ENCODE measurements at places on chromosomes 3 and 15.

DNA sequence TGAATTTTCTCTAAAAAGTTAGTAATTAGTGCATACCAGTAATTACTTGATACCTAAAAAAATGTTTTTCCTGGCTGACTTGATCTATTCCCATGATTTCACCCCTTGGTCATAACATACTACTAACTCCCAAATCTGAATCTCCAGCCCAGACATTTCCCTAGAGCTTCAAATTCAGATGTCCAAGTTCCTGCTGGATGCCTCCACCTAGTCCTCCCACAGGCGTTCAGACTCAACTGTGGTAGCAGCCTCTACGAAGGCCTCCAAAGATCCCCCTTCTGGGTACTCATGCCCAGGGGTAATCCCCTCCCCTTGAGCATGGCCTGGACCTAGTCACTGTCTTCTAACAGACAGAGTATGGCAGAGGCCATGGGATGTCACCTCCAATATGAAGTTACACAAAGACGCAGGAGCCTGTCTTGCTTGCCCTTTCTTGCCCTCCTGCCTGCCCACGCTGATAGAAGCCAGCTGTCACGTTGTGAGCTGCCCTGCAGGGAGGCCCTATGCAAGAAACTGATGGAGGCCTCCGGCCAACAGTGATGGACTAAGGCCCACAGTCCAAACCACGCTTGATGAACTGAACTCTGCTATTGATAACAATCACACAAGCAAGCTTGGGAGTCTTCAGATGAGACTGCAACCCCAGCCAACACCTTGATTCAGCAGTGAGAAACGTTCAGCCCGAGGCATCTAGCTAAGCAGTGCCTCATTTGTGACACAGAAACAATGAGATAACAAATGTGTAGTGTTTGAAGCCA lies 8.6 kb upstream of the FBN1 start:
- DNase-seq, result no peak

DNA sequence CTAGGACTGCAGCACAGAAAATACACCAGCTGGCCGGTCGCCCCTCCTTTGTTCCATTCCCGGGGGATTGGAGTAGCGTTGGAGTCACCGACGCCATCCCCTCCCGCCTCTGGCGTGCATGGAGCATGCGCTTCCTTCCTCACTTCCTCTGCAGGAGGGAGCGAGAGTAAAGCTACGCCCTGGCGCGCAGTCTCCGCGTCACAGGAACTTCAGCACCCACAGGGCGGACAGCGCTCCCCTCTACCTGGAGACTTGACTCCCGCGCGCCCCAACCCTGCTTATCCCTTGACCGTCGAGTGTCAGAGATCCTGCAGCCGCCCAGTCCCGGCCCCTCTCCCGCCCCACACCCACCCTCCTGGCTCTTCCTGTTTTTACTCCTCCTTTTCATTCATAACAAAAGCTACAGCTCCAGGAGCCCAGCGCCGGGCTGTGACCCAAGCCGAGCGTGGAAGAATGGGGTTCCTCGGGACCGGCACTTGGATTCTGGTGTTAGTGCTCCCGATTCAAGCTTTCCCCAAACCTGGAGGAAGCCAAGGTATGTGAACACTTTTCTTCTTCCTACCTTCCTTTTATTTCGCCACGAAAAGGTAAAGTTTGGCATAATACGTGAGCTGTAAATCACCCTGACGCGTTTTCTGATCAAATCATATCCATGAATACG lies at the start of gene SCG3:
SCG3 (plus strand) TSS at position 201 of the 661 bp plus-strand sequence; CDS start at position 454, 253 bp downstream.
- DNase-seq, result no peak

- no peak for DNase-seq
These were observed 26.1 kb downstream of the ZNF148 start for GRCh38 chr3:125349055-125349454.

- no peak for DNase-seq
These were observed 18.8 kb downstream of the APH1B start for GRCh38 chr15:63296195-63296594.

GRCh38 chr15:71125831-71126450 lies 10.7 kb downstream of the THSD4 start:
- no peak for DNase-seq

DNA sequence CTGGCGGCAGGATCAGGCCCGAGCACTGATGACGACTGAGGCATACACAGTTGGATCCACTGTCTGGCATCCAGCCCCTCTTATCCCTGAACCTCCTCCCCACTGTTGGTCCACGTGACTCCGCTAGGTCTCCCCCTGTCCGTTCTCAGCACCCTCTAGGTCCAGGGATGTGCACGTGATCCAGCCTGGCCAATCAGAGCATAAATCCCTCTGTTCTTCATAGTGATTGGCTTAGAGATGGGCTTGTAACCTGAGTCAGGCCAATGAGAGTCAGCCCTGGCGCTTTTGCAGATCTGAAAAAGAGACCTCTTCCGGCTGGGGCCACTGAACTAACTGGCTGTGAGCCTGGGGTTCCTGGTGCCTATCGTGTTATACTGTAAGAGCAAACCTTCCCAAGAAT lies 20.5 kb upstream of the IQSEC1 start:
- DNase-seq, result no peak

DNA sequence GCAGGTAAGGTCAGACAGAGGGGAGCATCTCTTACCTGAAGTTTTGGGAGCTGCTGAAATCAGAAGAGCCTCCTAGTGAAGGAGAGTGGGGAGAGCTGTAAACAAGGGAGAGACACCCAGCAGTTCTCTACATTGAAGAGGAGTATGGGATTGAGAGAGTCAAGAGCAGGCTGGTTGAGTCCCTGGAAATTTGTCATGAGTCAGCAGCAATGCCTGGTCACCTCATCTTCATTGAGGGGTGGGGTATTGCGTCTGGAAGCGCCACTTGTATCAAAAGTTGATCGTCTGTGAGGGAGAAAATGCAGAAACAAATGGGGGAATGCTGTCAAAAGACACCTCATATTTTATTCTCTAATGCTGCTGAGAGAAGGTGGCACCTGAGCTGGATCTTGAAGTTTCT lies 256.6 kb upstream of the CFAP20DC start:
- DNase-seq, result no peak

DNA sequence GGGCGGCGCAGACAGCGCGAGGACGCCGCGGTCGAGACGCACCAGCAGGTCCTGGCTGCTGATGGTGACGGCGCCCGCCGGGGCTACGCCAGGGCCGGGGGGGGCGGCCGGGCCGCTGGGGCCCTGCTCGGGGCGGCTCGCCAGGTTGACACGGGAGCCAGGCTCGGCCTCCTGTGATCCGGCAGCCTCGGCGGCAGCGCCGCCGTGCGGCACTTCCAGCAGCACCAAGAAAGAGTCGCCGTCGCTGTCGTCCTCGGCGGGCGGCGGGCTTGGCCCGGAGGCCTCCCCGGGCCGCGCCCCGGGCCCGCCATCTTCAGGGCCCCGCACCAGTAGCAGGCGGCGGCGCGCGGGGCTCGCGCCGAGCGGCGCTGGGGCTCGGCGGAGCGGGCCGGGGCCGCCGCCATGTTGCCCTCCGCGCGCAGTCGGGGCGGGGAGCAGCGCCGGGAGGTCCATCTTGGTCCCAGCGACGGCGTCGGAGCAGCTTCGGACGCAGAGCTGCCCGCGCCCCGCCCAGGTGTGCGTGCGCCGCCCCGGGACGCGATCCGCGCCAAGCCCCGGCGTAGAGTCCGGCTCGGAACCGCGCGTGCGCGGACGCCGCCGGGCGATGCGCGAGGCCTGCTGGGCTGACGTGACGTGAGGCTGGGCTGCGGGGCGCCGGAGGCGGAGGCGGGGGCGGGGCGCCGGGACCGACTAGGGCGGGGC lies at the start of gene ZXDC:
ZXDC (minus strand) TSS at position 479 of the 702 bp plus-strand sequence; CDS start at position 453, 26 bp downstream.
- peak; percentile 80 for DNase-seq

GRCh38 chr3:129228891-129229585 lies 20.4 kb upstream of the COPG1 start:
- peak; percentile 52 for DNase-seq

GRCh38 chr15:49248291-49248690 lies 78.2 kb downstream of the GALK2 start:
- no peak for DNase-seq

- no peak for DNase-seq
These were observed 21.7 kb downstream of the NUSAP1 start for GRCh38 chr15:41354371-41354770.

DNA sequence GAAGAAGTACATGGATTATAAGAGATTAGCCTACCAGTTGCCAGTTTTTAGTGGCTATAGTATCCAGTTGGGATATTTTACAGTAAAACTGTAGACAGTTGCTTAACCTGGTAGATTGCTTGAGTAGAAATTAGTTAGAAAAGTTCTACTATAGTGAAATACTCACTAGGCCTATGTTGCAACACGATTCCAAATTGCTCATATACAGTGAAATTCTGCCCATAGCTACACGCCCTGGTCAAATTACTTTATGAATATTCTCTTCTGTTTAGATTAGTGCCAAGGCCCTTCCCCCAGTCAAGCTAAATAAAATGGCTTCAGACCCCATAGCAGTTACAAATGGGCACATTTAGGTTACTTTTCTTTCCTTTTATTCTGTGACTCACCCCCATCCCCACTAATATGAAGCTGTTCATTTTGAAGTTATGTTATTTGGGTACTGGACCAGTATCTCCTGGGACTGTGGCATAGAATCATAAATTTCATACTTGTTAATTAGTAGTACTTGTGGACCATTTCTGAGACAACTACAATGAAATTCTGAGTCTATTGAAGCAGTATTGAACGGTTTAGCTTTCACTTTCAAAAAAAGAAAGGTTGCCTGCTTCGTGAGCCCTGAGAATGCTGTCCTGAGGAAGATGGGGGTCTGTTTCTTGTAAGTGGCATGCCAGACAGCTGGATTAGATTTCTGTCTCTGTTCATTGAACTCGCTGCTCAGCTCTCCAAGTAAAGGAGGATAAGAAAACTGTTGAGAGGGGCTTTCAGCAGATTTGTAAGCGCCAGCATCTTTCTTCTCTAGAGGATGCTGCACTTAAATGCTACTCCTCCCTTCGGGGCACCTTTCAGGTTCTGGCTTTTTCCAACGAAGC lies 65.8 kb upstream of the CFAP20DC start:
- DNase-seq, result no peak

DNA sequence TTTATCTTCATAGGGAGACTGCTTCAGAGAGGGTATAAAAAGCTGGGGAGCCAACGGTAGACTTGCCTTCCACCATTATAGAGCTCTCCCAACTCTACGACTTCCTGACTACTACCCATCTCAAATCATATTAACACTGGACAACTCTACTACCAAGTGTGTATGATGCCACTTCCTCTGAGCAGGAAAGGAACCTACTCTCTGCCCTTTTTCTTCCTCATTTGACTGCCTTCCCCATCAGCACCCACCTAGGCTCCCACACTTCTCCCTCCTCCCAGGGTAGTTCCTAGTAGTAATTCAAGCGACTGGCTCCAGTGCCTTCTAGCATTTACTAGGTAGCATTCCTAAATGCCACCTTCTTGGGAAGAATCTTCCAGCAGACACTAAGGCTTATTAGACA lies 24.5 kb upstream of the TBL1XR1 start:
- no peak for DNase-seq

DNA sequence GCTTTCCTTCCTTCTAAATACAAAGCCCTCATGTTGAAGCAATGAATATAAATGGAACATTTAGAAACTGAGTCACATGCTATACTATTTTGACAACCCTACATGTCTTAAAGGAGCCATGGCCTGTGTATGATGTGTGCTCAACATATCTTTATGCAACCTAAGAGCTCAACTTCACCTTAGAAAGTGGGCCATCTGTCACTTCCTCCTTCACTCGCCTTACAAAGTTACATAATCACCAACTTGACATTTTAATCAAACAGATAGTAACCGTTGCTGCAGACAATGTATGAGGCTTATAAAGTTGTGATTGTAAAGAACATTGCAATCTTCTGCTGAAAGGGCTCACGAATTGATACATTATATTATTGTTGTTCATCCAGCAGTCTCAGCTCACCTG lies 163.6 kb downstream of the SERPINI1 start:
- DNase-seq, result peak; percentile 43

DNA sequence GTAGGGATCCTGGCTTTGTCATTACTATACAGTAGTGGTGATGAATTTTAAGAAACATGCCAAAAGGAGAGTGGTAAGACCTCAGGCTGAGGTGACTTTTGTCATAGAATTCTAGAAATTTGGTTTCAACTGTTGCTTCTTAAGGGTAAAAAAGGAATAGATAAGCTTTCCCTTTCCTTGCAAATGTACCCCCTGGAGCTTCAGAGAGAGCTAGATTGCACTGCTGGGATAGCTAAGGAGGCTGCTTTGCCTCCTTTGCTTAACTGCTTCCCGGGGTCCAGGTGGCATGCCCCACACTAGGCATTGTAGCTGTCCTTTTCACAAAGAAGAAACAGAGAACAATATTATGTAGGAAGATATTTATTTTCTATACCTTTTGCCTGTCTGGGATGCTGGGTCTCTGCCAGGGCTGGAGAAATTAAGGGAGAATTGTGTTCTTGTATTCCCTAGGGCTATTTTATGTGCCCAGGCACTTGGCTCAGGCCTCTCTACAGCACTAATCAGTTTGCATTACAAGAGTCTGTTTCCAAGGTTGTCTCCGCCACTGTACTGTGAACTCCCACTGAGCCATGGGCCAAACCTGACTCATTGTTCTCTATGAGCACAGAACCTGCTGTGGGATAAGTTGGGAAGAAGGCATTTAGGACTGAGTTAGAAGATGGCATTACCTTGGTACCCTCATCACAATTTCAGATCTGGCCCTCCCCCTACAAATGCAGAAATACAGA lies 460.0 kb downstream of the PDCD6IP start:
- no peak for DNase-seq

DNA sequence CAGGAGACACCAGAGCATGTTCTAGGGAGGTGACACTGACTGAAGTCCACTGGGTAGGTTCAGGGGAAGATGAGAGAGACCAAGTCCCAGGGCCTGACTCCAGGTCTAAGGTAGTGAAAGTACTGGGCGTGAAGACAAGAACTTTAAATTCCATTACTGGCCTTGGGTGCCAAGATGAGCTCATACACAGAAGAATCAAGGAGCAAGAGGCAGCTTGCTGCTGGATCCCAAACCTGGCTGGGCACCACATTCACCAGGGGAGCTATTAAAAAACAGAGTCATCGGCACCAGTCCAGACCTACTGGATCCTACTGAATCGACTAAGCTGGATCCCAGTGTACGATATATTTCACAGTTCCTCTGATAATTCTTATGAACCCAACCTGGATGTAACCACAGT lies 42.1 kb upstream of the ATG7 start:
- DNase-seq, result no peak

DNA sequence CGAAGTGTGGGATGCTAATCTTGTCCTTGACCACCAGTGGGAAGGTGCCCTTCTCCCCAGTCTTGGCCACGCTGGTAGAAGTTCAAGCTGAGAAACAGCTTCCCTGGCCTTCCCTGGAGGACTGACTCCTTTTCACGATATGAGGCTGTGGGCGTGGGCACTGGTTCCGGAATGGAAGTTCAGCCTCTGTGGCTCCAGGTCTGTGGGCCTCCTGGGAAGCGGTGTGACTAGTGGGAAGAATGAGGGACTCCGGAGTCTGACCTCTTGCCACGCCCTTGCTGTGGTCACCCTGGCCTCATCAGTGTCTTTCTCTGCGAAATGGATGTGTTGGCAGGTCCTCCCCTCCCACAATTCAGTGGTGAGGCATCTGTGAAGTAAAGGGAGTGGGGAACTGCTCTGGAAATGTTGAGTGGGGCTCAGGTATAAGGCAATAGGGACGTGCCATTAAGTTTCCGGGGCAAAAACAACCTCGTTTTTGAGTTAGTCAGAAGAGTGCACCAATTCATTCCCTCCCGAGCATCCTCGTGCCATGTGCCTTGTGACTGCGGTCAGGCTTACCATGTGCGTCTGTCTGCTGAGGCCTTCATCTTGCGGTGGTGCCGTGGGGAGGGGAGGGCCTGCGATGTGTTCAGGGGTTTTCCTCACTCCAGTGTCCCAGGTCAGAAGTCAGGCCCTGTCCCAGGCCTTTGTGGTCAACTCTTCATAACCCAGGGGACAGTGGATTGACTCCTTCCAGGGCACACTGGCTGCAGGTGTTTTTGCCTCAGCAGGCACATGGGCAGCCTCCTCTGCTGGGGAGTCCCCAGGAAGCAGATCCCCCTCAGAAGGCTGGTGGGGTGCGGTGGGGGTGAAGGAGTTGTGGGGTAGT lies 11.8 kb upstream of the SEC13 start:
- no peak for DNase-seq
